ENCODE measurements at places on chromosomes 1 and 21.

DNA sequence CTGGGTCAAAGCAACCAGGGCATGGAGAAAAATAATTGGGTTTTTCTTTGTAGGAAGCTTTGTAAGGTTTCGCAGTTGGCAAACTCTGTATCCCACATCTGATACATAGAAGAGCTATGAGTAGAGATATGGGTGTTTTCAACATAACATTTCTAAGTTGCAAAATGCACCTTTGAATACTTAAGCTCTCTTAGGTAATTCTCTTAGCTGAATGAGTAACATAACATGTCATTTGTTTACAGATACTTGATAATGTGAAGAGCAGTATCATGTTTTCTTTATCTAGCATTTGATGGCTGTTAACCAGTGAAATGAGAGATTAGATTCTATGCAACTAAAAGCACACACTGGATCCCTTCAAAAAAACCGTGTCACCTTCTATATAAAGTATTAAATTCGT lies 21.6 kb downstream of the RAVER2 start:
- no peak for DNase-seq

DNA sequence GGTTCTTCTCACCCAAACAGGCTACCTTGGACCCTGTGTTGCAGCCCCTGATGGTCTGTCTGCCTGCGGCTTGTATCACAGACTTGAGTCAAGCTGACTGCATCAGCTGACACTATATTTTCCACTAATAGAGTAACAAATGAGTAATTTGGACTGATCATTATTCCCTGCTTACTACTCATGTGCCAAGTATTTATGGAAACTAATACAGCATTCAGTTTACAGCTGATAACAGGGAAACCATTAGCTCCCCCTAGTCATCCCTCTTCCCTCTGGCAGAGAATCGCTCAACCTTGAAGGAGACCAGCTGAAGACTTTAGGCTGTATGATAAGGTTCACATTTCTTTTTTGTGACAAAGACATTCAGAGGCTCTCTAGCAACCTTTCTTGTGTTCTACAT lies 116.6 kb upstream of the SYT6 start:
- DNase-seq = no peak

DNA sequence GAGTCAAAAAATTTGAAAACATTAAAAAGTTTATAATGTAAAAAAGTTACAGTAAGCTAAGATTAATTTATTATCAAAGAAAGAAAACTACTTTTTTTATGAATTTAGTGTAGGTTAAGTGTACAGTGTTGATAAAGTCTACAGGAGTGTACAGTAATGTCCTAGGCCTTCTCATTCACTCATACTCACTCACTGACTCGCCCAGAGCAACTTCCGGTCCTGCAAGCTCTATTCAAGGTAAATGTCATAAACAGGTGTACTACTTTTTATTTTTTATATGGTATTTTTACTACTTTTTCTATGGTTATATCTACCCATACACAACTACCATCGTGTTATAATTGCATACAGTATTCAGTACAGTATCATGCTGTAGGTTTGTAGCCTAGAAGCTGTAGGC lies 49.6 kb downstream of the TBX19 start:
- no peak for DNase-seq

DNA sequence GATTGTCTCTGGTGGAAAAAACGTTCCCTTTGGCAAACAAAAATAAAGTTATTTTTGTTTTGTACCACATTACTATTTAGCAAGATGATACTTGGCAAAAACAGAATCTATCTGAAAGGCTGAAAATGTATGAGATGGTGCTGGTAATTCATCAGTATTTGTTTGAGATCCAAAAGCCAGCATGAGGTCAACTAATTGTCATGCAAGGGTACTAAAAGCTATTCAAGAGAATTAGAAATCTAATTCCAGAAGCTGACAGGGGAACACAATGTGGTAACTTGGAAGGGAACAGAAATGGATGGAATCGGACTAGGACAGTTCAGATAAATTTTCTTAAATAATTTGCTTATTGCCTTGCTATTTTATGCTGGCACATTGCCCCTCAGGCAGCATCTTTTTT lies 263.8 kb downstream of the KCNT2 start:
- DNase-seq = no peak

- DNase-seq = no peak
Observed at GRCh38 chr1:15523104-15524020, 653 bp downstream of the CASP9 start.

- peak; percentile 21 for DNase-seq
Observed at GRCh38 chr1:48203287-48203900, 19.1 kb upstream of the SLC5A9 start.

- peak; percentile 36 for DNase-seq
Observed at GRCh38 chr1:220368352-220369265, 96.4 kb upstream of the RAB3GAP2 start.
